ENCODE measurements at places on chromosomes 3 and 15. TPM values are rescaled to one million over a fixed set of nuclear protein-coding genes. Genes with fewer than 3 reads are reported as not detected.

GRCh38 chr3:58152225-58153015, 58.4 kb downstream of the DNASE1L3 start:
- DNase-seq: no peak
- H3K27ac ChIP-seq: no peak overlapping the region
- H3K36me3 ChIP-seq: peaks cover 12% of the 10 kb centered on the region
- no peaks in the 10 kb centered on the region for H3K27me3 ChIP-seq
- no peaks in the 10 kb centered on the region for H3K4me1 ChIP-seq

GRCh38 chr15:96670389-96670788, 339.9 kb downstream of the NR2F2 start:
- H3K36me3 ChIP-seq: no peaks in the 10 kb centered on the region
- H3K4me1 ChIP-seq: no peaks in the 10 kb centered on the region
- H3K4me3 ChIP-seq: no peak overlapping the region
- no peak overlapping the region for H3K27ac ChIP-seq
- DNase-seq: no peak

DNA sequence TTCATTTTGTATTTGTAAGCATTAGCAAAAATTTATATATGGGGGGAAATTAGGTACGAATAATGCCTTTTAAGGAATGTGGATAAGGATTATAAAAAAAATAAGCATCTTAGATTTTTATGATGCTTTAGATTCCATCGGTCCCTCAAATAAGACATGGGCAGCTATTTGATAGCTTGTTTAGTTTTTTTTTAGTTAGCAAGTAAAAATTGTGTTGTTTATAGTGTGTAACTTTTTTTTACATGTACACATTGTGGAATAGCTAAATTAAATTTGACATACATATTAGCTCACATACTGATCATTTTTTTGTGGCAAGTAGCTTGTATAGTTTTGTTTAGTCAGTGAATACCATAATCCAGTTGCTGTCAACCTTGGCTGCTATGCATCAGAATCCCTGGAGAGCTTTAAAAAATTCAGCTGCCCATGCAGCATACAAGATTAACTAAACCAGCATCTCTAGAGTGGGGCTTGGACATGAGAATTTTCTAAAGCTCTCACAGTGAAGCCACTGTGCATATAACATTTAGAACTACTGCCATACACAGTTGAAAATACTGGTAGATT, 53.9 kb downstream of the TMOD3 start:
- H3K27me3 ChIP-seq: no peaks in the 10 kb centered on the region
- peaks cover 16% of the 10 kb centered on the region for H3K4me1 ChIP-seq
- H3K36me3 ChIP-seq: peaks cover 16% of the 10 kb centered on the region
- no peak overlapping the region for H3K27ac ChIP-seq
- H3K4me3 ChIP-seq: no peak overlapping the region

DNA sequence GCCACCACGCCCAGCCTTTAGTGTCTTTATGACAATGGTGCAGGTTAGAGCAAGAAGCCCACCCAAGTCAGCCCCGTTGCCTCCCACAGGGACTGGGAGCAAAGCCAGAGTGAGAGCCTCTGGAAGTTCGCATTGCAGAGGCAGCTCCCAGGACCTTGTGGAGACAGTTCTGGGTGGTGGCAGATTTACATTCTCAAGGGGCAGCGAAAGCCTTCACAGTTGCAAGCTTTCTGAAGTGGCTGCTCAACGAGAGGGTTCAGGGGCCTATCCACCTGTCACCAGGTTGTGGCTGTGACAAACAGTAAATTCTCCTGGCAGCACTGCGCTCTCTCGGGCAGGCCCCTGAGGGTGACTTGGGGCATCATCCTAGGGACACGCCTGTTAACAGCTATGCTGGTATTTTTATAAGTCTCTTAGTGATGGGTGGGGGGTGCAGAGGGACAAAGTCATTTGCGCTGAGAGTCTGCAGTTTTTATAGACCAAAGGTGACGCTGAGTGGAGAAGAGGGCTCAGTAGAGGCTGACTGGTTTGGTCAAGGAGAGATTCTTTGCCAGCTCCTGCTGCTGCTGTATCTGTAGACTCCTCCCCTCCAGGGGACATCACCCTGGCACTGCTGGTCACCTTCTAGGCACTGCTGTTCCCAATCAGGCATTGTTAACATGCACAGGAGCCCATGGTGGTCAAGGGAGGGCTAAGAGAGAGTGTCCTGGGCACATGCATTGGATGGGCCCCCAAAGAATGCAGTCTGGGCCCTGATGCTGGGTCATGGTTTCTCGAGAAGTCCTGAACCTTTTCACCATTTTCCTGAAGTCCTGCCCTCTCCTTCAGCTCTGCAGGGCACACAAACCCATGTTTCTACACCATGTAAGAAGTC, 57.5 kb upstream of the KLF13 start:
- H3K36me3 ChIP-seq: no peaks in the 10 kb centered on the region
- DNase-seq: no peak
- H3K27ac ChIP-seq: no peak overlapping the region
- peaks cover 46% of the 10 kb centered on the region for H3K4me1 ChIP-seq

DNA sequence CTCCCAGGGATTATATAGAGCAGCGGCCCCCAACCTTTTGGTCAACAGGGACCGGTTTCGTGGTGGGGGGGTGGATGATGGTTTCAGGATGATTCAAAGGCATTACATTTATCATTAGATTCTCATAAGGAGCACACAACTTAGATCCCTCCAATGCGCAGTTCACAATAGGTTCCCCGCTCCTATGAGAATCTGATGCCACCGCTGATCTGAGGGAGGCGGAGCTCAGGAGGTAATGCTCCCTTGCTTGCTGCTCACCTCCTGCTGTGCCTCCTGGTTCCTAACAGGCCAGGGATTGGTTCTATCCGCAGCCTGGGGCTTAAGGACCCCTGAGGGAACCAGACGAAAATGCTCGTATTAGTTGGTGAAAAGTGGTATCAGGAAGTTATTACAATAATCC, 1.3 kb upstream of the HACD2 start:
- H3K4me1 ChIP-seq: peaks cover 26% of the 10 kb centered on the region
- DNase-seq: peak; percentile 64
- H3K27me3 ChIP-seq: no peaks in the 10 kb centered on the region
- no peak overlapping the region for H3K4me3 ChIP-seq
- H3K36me3 ChIP-seq: peaks cover 40% of the 10 kb centered on the region

DNA sequence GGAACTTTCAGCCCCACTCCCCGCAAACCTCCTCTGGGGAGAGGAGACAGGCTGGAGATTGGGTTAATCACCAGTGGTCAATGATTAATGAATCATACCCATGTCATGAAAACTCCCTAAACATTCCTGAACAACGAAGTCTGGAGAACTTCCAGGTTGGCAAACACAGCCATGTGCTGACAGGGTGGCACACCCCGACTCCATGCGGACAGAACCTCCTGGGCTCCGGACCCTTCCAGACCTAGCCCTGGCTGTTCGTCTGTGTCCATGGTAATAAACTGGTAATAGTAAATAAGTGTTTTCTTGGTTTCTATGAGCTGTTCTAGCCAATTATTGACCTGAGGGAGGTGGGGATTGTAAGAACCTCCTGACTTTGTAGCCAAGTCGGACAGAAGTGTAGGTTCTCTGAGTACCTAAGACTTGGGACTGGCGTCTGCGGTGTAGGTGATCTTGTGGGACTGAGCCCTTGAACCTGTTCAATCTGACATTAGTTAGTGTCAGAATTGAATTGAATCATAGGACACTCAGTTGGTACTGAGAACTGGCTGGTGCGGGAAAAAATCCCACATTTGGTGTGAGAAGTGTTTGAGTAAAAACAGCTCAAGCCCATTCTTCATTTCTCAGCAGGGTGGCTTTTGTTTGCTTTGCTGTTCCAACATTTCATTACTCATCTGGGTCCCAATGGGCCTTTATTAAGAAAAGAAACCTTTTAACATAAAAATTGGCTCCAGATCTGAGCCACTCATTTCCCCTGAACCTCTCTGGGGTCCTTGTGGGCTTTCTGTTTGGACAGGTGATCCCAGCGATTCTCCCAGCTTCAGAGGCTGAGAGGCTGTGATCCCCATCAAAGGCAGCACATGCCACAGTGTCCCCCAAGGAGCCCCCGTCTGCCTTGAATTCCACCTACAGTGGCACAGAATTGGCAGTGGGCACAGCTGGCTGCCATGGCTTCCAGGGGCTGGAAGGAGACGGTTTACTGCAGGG, 151.0 kb downstream of the TJP1 start:
- H3K4me1 ChIP-seq: no peaks in the 10 kb centered on the region
- no peak for DNase-seq
- no peaks in the 10 kb centered on the region for H3K36me3 ChIP-seq
- no peak overlapping the region for H3K27ac ChIP-seq
- no peak overlapping the region for H3K4me3 ChIP-seq

GRCh38 chr15:37967788-37968187, 33.3 kb downstream of the TMCO5A start:
- no peak overlapping the region for H3K27ac ChIP-seq
- no peaks in the 10 kb centered on the region for H3K4me1 ChIP-seq
- H3K4me3 ChIP-seq: no peak overlapping the region
- H3K36me3 ChIP-seq: no peaks in the 10 kb centered on the region

- no peaks in the 10 kb centered on the region for H3K27me3 ChIP-seq
- H3K36me3 ChIP-seq: peaks cover 62% of the 10 kb centered on the region
- peaks cover 74% of the 10 kb centered on the region for H3K4me1 ChIP-seq
- no peak overlapping the region for H3K4me3 ChIP-seq
- no peak for DNase-seq
These were observed 7.0 kb downstream of the SUCLG2 start for GRCh38 chr3:67647390-67647878.

GRCh38 chr15:43511012-43511885, 6.2 kb upstream of the MAP1A start:
- H3K4me1 ChIP-seq: peaks cover 29% of the 10 kb centered on the region
- no peak overlapping the region for H3K27ac ChIP-seq
- peaks cover 6% of the 10 kb centered on the region for H3K27me3 ChIP-seq
- DNase-seq: peak; percentile 27
- peak overlapping the region; percentile 90 for H3K4me3 ChIP-seq

DNA sequence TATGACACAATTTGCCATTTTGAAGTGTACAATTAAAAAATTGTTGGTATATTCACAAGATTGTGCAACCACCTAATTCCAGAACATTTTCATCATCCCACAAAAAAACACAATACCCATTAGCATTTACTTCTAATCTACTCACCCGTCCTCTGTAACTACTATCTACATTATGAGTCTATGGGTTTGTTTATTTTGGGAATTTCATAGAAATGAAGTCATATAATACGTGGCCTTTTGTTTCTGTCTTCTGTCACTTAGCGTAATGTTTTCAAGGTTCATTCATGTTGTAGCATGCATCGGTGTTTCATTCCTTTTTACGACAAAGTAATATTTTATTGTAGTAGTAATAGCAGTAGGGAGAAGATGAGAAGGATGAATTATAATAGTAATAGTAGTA, 55.2 kb upstream of the CNTN6 start:
- no peak overlapping the region for H3K27ac ChIP-seq
- DNase-seq: no peak
- no peak overlapping the region for H3K4me3 ChIP-seq
- no peaks in the 10 kb centered on the region for H3K4me1 ChIP-seq

GRCh38 chr15:29840926-29841325, 18.7 kb upstream of the TJP1 start:
- no peaks in the 10 kb centered on the region for H3K36me3 ChIP-seq
- H3K27me3 ChIP-seq: peaks cover 42% of the 10 kb centered on the region
- DNase-seq: no peak
- H3K4me3 ChIP-seq: no peak overlapping the region
- no peaks in the 10 kb centered on the region for H3K4me1 ChIP-seq

- no peak overlapping the region for H3K27ac ChIP-seq
- no peak overlapping the region for H3K4me3 ChIP-seq
- DNase-seq: no peak
- no peaks in the 10 kb centered on the region for H3K27me3 ChIP-seq
- no peaks in the 10 kb centered on the region for H3K36me3 ChIP-seq
These were observed 129.2 kb upstream of the CADPS start for GRCh38 chr3:63004448-63004847.

- no peaks in the 10 kb centered on the region for H3K27me3 ChIP-seq
- H3K36me3 ChIP-seq: no peaks in the 10 kb centered on the region
- no peak overlapping the region for H3K27ac ChIP-seq
- no peak overlapping the region for H3K4me3 ChIP-seq
- H3K4me1 ChIP-seq: no peaks in the 10 kb centered on the region
These were observed 53.7 kb downstream of the LSAMP start for GRCh38 chr3:116391296-116392201.

- H3K27me3 ChIP-seq: no peaks in the 10 kb centered on the region
- no peaks in the 10 kb centered on the region for H3K4me1 ChIP-seq
- H3K27ac ChIP-seq: no peak overlapping the region
- DNase-seq: no peak
- no peaks in the 10 kb centered on the region for H3K36me3 ChIP-seq
These were observed 47.0 kb upstream of the PLXNA1 start for GRCh38 chr3:126935756-126936509.

- DNase-seq: no peak
- H3K27ac ChIP-seq: no peak overlapping the region
- no peaks in the 10 kb centered on the region for H3K36me3 ChIP-seq
- H3K4me3 ChIP-seq: no peak overlapping the region
- H3K4me1 ChIP-seq: peaks cover 20% of the 10 kb centered on the region
These were observed 5.9 kb upstream of the FURIN start for GRCh38 chr15:90862487-90862886.

GRCh38 chr15:33671456-33671855, 296.8 kb upstream of the CHRM5 start:
- H3K27me3 ChIP-seq: peaks cover 11% of the 10 kb centered on the region
- no peak overlapping the region for H3K27ac ChIP-seq
- H3K36me3 ChIP-seq: no peaks in the 10 kb centered on the region
- H3K4me3 ChIP-seq: no peak overlapping the region
- no peak for DNase-seq

GRCh38 chr3:1600700-1601418, 497.8 kb upstream of the CNTN4 start:
- H3K27me3 ChIP-seq: no peaks in the 10 kb centered on the region
- no peak for DNase-seq
- H3K4me1 ChIP-seq: no peaks in the 10 kb centered on the region
- H3K27ac ChIP-seq: no peak overlapping the region
- no peaks in the 10 kb centered on the region for H3K36me3 ChIP-seq

DNA sequence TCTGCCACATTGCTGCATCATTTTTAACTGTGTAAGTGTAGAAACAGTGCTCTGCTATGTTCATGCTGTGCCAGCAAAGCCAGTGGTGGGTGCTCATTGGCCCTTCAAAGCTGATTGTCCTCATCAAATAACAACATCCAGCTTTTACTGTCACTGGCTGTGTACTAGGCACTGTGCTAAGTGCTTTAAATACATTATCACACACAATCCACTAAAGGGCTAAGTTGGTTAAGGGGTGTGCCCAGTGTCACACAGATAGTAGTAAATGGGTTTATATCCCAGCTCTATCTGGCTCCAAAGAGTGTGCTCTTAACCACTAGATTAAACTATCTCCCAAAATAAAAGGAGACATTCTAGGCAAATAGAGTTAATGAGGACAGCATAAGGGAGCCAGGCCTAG, 7.7 kb downstream of the TUBGCP4 start:
- no peak overlapping the region for H3K27ac ChIP-seq
- peaks cover 51% of the 10 kb centered on the region for H3K36me3 ChIP-seq
- no peak for DNase-seq
- no peak overlapping the region for H3K4me3 ChIP-seq
- no peaks in the 10 kb centered on the region for H3K27me3 ChIP-seq
- H3K4me1 ChIP-seq: peaks cover 12% of the 10 kb centered on the region

IRAK2 gene
- 3.0 TPM for total RNA-seq

SLC35A5 gene
- total RNA-seq: 14.7 TPM

SCAANT1 gene
- not detected for total RNA-seq

GRIP2 gene
- total RNA-seq: not detected

FOXL2NB gene
- not detected for total RNA-seq

LRRC31 gene
- not detected for total RNA-seq

MKRN2OS gene
- total RNA-seq: not detected

MKRN3 gene
- total RNA-seq: 1.6 TPM

GOLGA8J gene
- total RNA-seq: not detected

IL17RC gene
- total RNA-seq: 0.22 TPM

All from activated CD8-positive, alpha-beta T cell treated with anti-CD3 and anti-CD28 coated beads for 36 hours (primary cell).